ENCODE measurements at places on chromosomes 7 and 10.

DNA sequence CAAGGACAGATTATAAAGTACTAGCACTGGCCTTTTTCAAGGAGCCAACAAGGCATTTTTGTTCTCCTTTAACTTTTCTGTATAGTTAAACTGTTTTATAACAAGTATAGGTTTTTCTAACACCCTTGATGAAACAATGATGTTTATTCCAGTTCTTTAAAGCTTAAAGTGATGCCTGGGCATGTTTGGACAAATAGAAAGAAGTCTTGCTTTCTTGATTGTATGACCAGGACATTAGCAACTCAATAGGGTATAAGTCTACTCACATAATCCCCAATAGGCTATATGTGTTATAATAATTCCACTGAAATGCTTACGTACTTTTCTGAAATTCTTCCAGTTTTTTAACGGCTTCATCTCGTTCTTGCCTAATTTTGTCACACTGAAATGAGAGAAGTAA lies 36.7 kb downstream of the SHTN1 start:
- DNase-seq, result no peak

DNA sequence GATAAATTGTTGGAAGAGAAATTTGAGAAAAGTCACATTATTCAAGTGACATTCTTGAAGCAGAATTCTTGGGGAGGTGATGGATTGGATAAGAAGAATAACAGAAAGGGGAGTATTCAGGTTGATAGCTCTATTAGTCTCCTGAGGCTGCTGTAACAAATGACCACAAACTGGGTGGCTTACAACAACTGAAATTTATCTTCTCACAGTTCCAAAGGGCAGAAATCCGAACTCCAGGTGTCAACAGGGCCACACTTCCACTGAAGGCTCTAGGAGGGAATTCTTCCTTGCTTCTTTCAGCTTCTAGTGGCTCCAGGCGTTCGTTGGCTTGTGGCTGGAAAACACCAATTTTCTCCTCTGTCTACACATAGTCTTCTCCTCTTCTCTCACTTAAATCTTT lies 99.8 kb downstream of the TES start:
- DNase-seq, result no peak

GRCh38 chr10:101595591-101596433 lies 7.7 kb downstream of the DPCD start:
- DNase-seq, result peak; percentile 31

DNA sequence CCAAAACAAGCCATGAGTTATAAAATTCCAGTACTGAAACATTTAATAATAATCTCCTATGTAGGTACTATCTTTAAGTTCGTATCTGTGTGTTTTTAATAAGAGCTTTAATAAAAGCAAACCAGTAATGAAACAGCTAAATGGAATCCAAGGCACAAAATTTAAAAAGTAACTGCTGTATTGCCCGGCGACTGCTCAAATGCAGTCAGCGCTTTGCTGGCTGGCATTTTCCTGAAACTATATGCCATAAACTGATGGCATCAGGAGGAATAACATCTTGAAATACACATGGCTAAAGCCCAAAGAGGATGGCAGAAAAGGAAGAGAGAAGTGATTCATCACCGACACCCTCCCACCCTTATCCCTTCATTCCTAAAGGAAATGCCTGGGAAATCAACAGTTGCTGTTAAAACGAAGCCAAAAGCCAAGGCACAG lies 133.1 kb downstream of the CUBN start:
- DNase-seq, result no peak

GRCh38 chr7:47552621-47553020 lies 29.3 kb downstream of the TNS3 start:
- DNase-seq, result no peak

- peak; percentile 53 for DNase-seq
Measured at GRCh38 chr7:2510909-2511768, 8.4 kb upstream of the LFNG start.

DNA sequence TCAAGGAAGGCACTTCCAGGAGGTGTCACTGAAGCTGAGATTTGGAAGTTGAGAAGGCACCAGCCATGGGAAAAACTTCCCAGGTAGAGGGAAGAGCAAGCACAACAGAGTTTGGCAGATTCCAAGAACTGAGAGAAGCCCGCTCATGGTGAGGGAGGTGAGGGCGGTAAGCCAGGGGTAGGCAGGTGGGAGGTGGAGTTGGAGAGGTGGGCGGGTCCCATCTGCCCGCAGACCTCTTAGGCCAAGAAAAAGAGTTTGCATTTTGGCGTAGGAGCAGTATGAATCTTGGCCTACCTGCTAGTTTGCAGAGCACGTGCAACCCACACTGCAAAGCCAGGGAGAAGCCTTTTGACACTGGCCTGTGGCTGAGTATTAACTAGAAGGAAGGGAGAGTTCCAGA lies 18.8 kb downstream of the FRMPD2 start:
- DNase-seq, result no peak

GRCh38 chr10:11197266-11197712 lies 179.6 kb downstream of the CELF2 start:
- DNase-seq, result no peak

GRCh38 chr10:68424454-68425014 lies 17.5 kb upstream of the RUFY2 start:
- DNase-seq, result no peak

DNA sequence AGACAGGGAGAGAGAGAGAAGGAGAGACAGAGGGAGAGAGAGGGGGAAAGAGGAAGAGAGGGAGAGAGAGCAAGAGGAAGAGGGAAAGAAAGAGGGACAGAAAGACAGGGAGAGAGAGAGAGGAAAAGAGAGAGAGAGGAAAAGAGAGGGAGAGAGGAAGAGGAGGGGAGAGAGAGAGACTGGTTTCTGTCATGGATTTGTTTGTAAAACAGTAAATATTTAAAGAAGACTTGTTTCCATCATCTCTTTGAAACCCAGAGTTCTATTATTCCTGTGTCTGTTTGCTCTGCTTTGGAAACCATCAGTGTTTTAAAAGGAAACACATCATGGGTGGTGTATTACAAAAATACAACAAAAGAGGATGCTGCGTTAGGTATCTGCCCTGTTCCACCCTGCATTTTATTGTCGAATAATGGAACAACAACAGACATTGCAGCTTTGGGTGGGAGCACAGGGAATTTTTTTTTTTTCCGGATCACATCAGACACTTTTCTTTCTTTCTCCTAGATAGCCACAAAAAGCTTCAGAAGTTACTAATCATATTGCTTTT lies 150.7 kb upstream of the RSU1 start:
- no peak for DNase-seq

DNA sequence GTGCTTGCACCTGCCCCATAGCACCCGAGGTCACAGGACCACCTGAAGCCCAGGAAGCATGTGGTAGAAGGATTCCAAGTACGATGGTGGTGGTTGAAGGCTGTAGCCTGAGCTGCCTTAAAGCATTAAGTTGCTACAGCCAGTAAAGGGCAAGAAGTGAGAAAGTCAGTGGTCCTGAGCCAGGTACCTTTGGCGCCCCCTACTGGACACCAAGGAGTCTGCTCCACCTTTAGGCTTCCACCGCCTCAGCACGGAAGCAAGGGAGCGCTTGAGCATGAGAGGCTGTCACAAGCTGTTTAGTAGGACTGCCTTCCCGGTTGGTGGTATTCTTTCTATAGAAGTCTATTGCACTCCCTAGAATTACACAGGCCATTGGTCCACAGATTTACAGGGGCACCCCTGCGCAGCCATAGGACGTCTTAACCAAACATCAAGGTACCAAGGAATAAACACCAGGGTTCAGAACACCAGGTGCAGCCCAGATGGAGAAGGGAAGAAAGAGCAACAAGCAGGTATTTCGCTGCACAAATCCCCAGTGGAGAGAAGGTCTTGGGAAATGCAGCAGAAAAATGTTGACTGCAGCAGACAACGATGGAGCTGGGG lies 2.2 kb downstream of the CRTAC1 start:
- DNase-seq, result peak; percentile 24

- no peak for DNase-seq
Measured at GRCh38 chr10:124998624-124999291, 56.8 kb downstream of the ZRANB1 start.

GRCh38 chr7:44385434-44386138 lies 60.2 kb upstream of the CAMK2B start:
- no peak for DNase-seq

- DNase-seq, result no peak
Measured at GRCh38 chr10:11300563-11300962, 282.9 kb downstream of the CELF2 start.

DNA sequence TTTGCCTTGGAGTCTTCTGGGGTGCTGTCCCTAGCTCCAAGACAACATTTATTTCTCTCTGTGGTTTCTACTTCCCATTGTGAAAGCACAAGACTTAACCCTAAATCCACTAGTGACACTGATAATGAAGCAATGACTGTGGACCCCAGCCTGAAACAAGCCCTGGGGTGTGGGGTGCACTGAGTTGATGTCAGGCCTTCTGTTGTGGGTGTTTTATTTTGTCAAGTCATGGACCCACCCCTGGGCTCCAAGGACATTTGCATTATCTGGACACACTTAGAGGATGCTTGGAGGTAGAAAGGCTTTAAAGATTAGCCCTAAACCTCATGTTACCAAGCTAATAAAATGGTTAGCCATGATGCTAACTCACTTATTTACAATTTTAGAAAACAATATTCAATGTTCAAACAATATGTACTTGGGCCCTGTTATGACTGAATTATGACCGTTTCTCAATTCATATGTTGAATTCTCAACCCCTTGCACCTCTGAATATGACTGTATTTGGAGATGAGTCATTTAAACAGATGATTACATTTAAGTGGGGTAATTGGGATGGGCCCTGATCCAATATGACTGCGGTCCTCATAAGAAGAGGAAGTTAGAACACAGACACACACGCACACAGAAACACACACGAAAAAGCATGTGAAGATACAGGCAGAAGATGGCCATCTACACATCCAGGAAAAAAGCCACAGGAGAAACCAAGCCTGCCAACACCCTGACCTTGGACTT lies 137.2 kb upstream of the IGFBP3 start:
- no peak for DNase-seq

- DNase-seq, result no peak
Measured at GRCh38 chr7:63054191-63054661, 944.4 kb upstream of the ZNF722 start.

DNA sequence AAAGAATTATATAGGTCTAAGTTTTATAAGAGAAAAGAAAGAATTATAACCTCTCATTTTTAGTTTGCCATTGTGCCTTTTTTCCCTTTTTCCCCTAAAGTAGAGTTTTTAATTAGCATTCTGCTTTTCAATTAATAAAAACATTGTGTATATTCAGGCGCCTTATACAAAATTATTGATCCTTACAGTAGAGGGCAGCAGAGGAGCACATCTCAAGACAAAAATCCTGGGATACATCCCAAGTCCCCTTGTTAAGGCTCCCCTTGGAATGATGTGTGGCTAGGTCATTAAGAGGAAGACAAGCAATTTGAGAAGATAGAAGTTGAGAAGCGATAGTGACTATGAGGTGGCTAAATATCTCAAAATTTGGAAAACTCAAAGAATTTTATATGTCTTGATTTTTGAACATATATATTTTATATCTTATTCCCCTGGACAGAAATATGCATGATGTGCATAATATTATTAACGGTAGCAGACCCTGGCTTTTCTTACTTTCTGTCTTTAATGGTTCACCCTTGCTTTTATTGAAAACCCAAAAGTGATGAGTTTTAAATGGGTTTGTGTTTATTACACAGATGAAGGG lies 19.1 kb upstream of the TPK1 start:
- DNase-seq, result peak; percentile 19

Measured in NCI-H2029 (cell line).